ENCODE measurements at places on chromosomes 13 and 19. TPM values are rescaled to one million over a fixed set of nuclear protein-coding genes. Genes with fewer than 3 reads are reported as not detected.

DNA sequence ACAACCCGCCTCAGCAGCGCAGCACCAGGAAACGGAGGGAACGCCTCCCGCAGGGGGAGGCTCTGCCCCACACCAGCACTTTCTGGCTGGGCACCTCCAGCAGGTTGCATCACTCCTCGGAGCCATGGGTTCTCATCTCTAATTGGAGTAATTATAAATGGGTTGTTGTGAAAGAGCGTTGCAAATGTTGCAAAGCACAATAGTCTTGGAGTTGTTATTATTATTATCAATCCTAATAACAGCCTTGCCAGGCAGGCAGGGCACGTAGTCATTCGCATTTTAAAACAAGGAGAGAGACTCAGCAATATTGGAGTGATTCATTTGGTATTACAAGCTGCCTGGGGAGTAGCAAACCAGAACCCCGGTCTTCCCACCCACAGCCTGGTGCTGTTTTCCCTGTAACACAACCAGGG lies 108.6 kb upstream of the GJB6 start:
- no peak for DNase-seq

GRCh38 chr13:84137292-84137691 lies 255.0 kb upstream of the SLITRK1 start:
- no peak for DNase-seq

- DNase-seq: no peak
Observed at GRCh38 chr19:47644743-47645482, 36.0 kb downstream of the BICRA start.

LMTK3 gene
- 0.72 TPM for polyA plus RNA-seq

ZNF536 gene
- polyA plus RNA-seq: 4.9 TPM

GRCh38 chr13:50842251-50842989 lies 1.1 kb downstream of the DLEU7 start:
- DNase-seq: no peak

DNA sequence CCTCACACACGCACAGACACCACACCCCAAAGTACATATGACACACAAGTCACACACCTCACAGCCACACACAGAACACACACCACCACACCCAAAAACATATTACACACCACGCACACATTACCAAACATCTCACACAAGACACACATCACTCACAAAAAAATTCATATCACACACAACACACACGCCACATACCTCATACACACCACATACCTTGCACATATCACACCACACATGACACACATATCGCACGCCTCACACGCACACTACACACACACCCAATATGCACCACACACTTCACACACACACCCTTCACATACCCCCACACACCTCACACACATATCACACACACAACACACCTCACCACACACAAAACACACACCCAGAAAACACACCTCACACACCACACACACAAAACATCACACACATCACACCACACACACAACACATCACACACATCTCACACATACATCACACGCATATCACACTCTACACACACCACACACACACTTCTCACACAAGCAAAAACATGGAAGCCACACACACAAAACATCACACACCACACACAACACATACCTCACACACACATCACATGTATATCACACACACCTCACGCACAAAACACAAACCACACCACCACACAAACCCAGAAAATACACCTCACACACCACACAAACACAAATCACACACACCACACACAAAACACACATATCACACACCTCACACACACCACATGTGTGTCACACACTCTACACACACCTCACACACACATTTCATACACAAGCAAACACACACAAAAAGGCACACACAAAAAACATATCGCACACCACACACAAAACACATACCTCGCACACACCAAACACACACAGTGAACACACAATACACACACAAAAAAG lies 132.1 kb downstream of the CRYL1 start:
- no peak for DNase-seq

DNA sequence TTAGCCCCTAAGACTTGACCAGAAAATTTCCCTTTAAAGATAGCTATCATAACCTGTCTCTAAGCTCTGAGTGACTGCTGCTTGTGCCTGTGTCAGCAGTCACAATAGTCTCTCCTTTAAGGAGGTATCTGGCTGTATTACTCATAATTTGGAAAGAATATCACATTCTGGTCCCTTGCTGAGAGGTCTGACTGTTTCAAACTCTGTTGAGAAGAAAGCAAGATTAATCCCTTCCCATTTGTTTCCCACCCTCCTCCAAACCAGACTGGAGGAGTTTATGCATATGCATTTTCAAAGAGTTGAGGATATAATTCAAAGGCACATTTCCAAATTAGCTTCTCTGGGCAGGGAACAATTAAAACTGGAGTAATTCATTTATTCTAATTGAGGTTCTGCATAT lies 2.3 kb downstream of the HTR2A start:
- DNase-seq: no peak

DNA sequence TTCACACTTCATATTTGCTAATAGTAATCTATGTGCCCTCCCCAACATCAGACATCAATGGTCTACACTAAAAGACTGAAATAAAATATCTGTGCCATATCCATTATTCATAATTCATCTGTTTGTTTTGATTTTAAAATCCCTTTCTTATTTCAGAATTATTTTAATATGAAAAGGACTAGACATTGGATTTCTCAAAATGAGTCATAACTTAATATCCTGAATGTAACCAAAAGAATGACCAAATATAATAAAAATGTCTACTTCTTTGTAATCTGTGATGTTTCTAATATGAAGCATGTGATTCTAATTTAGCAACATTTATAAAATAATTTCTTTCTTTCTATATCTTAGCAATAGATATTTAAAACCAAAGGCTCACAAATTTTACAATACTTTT lies 64.9 kb downstream of the MZT1 start:
- DNase-seq: no peak

DNA sequence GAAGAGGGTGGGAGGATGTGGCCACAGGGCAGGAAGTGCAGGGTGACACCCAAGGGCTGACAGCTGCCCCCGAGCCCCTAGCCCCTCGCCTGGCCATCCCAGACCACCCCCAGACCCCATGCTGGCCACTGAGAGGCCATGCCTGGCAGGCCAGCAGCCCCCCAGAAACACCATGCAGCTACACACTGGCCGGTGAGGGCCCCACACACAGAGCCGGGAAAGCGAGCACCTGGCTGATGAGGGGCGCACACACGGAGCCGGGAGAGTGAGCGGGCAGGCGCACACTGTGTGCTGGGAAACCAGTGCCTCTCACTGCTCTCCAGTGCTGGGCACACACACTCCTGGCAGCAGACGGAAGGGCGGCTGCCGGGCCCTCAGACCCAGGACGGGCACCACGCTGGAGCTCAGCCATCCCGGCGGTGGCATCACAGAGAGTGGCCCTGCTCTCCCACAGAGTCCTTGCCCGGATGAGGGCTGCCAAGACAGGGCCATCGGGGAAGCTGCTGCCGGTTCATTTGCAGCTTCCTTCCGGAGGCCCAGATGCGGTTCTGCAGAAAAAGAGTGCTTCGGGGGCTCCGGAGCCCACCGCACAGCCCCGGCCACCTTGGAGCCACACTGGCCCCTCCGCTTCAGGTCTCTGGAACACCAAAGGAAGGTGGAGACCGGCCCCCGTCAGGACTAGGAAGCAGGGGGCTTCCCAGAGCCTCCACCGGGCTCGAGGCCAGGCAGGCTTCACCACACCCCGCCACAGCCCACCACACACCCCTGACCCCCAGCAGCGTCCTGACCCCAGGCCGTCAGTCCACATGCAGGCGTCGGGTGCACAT lies 76.4 kb downstream of the SPACA7 start:
- no peak for DNase-seq

DNA sequence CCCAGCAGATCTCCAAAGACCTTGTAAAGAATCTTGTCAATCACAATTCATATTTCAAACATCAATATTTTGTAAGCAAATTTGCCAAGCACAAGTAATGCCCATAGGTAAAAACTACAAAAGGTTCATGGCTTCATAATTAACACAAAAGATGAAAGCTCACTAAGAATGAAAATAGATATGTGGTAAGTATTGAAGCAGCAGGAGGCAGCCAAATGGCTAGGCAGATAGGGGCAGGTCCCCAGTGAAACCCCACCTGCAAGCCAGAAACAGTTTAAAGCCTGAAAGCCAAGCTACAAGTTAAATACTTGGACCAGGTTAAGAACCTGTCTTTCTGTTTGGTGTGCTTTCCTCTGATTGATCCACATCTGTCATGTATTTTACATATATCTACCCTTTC lies 942.6 kb upstream of the SPRY2 start:
- no peak for DNase-seq

GRCh38 chr13:101262306-101262705 lies 154.0 kb downstream of the NALCN start:
- no peak for DNase-seq

DNA sequence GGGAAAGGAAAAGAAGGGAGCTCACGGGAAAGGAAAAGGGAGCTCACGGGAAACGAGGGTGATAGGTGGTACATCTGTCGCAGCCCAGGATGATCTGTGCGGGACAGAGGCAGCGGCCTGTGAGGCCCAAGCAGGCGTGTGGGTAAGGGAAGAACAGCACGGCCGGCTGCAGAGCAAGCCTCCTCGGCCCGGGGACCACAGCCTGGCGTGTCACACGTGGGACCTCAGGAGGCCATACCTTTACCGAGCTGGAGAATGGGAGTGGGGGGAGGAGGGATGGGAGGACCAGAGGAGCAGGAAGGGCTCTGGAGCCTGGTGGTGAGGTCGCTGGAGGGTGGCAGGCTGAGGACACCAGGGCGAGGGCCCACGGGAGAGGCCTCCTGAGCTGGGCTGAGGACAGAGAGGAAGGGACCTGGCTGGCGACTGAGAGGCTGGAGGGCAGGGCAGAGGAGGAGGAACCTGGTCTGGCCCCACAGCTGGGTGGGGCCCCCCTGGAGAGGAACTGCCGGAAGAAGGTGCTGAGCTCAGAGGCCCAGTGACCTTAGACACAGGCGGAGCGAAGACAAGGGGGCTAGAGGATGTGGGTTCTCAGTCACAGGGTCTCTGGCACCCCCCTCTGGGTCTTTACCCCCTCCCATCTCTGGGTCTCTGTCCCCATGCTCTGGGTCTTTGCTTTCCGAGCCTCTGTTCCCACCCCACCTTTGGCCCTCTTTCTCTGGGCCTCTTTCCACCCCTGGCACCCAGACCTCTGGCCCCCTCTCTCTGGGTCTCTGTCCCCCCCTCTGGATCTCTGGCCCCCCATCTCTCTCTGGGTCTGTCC lies 2.9 kb upstream of the FTL start:
- no peak for DNase-seq

ONECUT3 gene
- not detected for polyA plus RNA-seq

DNA sequence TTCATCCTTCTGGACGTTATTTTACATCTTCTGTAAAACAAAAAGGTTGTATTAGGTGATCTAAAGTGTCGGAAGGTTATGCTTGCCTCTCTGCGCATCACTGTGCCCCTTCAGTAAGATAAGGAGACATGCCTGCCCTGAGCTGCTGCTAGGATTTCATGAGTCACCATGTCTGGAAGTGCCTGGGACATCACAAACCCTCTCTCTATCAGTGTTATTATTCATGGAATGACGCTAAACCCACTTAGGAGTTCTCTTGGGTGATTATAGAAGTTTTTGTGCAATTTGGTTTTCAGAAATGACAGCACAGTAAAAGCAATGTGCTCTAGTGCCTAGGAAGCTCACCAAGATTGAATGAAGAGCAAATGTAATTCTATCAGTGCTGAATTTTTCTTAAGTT lies 617.7 kb downstream of the DCT start:
- DNase-seq: no peak

PRR20B gene
- not detected for polyA plus RNA-seq

DNA sequence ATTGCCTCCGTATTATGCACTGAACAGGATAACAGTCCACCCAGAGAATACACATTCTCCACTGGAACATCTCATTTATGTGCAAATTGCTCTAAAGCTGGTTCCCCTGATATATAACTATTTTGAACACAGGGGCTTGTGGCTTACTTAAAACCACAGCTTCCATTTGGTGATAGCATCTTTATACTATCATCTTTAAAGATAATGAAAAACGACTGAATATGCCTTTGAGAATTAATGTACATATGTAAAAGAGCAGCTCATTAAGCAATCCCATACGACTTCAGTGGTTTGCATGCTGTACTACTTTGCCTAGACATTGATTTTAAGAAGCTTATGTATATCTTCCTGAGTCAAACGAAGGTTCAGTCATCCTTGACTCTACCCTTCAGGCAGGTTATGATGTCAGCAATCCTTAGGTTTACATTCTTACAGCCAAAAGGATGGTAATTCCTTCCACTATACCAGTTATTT lies 40.8 kb downstream of the BRD4 start:
- DNase-seq: no peak

- no peak for DNase-seq
Observed at GRCh38 chr19:9178901-9179300, at the start of gene OR7D2. TSS of gene OR7D2 (plus strand) at chr19:9178979. CDS start at chr19:9185782, 6,803 bp downstream.

- no peak for DNase-seq
Observed at GRCh38 chr13:58025821-58026220, 394.3 kb downstream of the PCDH17 start.

DNA sequence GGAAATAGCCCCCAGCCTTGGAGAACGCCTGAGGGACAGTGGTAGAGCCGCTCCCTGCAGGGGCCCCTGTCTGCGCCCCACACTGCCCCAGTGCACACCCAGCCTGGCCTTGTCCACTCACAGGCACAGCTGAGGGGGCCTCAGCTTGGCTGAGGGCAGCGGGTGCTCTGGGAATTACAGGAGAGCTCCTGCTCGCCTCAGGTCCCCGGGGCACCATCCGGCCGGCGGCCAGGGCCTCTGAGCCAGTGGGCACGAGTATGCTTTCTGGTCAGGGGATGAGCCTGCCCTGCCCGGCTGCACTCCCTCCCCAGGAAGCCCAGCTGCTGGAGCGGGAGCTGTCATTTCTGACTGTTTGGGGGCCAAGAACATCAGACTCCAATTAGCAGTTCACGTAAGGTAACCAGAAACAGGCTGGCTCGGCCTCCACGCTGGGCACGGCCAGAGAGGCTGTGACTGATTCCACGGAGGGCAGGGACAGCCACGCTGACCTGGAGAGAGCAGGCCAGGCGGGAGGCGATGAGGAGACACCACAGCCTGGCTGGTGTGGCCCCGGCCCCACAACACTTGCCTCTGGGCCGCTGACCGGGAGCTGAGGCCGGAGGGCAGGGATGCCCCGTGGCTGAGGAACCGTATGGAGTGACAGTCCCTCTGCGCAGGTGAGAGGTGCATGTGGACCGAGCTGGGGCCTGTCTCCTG lies 15.4 kb downstream of the CEBPG start:
- DNase-seq: no peak

LRRC25 gene
- polyA plus RNA-seq: 7.0 TPM

DCT gene
- 0.15 TPM for polyA plus RNA-seq
